ENCODE measurements at places on chromosomes 16 and 17.

GRCh38 chr16:75342308-75342811 lies 90.9 kb upstream of the BCAR1 start:
- no peak for DNase-seq

DNA sequence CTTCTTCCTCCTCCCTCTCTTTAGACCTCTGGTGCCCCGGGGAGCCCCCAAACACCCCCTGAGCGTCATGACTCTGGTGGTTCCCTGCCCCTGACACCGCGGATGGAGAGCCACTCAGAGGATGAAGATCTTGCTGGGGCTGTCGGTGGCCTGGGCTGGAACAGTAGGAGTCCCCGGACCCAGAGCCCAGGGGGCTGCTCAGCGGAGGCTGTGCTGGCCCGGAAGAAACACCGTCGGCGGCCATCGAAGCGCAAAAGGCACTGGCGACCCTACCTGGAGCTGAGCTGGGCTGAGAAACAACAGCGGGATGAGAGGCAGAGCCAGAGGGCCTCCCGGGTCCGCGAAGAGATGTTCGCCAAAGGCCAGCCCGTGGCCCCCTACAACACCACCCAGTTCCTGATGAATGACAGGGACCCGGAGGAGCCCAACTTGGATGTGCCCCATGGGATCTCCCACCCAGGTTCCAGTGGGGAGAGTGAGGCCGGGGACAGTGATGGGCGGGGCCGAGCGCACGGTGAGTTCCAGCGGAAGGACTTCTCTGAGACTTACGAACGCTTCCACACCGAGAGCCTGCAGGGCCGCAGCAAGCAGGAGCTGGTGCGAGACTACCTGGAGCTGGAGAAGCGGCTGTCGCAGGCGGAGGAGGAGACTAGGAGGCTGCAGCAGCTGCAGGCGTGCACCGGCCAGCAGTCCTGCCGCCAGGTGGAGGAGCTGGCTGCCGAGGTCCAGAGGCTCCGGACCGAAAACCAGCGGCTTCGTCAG lies 7.5 kb downstream of the HEXIM2 start:
- DNase-seq: no peak

DNA sequence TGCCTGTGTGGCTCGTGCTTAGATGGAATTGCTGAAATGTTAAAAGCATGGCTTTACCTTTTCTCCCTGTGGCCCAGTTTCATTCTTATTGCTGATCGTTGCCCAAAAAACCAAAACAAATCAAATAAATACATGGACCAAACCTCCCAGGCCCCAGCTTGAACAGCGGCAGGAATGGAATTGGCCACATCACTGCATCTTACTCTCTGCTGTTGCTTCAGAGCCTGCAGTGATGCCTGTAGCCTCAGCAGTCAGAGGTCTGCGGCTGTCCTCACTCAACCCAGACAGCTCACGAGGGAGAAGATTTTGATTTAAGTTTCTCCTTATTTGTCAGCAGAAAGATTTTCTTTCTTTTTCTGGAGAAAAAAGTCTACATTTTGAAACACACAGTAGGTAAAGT lies 91.5 kb downstream of the NPIPB11 start:
- no peak for DNase-seq

DNA sequence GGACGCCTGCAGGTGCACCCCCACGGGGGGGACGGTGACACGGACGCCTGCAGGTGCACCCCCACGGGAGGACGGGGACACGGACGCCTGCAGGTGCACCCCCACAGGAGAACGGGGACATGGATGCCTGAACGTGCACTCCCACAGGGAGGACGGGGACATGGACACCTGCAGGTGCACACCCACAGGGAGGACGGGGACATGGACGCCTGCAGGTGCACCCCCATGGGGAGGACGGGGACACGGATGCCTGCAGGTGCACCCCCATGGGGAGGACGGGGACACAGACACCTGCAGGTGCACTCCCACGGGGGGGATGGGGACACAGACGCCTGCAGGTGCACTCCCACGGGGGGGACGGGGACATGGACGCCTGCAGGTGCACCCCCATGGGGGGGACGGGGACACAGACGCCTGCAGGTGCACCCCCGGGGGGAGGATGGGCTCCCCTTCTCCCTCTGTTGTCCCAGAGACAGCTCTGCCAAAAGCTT lies 114.5 kb upstream of the METRNL start:
- no peak for DNase-seq

- no peak for DNase-seq
Measured at GRCh38 chr16:606656-607307, 16.9 kb downstream of the RAB40C start.

DNA sequence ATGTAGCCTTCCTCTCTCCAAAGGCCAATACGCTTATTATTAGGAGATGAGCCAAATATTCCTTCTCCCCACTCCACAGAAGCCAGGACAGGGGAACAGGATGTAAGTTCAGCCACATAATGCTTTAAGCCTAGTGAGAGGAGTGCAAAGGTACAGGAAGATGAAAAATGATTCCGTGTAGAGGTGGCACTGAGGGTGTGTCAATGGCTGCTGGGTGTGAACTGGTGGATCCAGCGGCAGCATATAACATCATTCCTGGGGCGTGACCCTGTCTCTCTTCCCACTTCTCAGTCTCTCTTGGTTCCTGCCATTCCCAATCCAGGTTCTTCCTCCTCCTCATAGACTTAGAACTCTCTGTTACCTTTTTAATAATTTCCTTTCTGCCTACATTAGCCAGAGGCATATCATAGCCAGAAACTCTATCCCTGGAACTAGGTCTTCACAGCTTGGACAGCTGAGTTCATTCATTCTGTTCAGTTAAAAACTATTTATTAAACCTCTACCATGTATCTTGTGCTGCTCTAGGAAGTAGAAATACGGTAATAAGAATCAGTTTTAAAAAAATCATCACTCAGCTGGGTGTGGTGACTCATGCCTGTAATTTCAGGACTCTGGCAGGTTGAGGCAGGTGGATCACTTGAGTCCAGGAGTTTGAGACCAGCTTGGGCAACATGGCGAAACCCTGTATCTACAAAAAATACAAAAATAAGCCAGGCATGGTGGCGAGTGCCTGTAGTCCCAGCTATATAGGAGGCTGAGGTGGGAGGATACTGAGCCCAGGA lies 58.0 kb upstream of the FAM20A start:
- no peak for DNase-seq

GRCh38 chr16:25699069-25699468 lies 7.3 kb downstream of the HS3ST4 start:
- no peak for DNase-seq

GRCh38 chr16:74999219-74999608 lies 390 bp downstream of the ZNRF1 start:
- peak; percentile 26 for DNase-seq

DNA sequence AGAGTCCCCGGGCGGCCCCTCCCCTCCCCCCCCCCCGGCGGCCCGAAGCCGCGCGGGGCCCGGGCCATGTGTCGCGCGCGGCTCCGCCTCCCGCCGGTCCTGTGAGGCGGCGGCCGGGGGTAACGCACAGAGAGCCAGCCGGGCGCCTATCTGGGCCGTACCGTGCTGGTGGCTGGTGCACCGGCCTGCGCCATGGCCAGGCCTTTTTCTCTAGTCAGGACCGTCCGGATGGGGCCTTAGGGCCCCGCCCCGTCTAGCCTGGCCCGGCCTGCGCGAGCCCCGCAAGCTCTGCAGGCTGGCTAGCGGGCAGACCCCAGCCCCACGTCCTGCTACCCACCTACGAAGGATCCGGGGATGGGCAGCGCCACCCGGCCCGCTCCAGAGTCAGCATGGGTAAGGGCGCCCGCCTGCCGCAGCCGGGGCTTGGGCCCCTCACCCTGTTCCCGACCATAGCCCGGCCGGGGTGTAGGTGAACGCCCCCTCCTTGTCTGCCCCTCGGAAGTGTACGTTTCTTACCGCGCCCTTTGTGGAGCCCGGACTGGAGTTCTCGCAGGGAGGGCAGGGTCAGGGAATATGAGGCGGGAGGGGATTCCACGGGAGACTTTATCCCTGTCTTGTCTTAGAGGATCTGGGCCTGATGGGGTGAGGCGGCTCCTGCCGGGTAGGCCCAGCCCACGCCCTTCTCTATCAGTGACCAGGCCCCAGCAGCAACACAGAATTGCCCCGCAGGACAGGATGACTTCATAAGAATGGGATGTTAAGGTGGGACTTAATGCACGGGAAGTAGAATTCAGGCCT lies at the start of gene CENPT:
TSS of gene CENPT (minus strand) at position 630 of the 798 bp plus-strand sequence. CDS start 13,834 bp downstream, outside the sequence.
- peak; percentile 10 for DNase-seq

GRCh38 chr17:8353736-8354135 lies 14.1 kb downstream of the ODF4 start:
- no peak for DNase-seq

DNA sequence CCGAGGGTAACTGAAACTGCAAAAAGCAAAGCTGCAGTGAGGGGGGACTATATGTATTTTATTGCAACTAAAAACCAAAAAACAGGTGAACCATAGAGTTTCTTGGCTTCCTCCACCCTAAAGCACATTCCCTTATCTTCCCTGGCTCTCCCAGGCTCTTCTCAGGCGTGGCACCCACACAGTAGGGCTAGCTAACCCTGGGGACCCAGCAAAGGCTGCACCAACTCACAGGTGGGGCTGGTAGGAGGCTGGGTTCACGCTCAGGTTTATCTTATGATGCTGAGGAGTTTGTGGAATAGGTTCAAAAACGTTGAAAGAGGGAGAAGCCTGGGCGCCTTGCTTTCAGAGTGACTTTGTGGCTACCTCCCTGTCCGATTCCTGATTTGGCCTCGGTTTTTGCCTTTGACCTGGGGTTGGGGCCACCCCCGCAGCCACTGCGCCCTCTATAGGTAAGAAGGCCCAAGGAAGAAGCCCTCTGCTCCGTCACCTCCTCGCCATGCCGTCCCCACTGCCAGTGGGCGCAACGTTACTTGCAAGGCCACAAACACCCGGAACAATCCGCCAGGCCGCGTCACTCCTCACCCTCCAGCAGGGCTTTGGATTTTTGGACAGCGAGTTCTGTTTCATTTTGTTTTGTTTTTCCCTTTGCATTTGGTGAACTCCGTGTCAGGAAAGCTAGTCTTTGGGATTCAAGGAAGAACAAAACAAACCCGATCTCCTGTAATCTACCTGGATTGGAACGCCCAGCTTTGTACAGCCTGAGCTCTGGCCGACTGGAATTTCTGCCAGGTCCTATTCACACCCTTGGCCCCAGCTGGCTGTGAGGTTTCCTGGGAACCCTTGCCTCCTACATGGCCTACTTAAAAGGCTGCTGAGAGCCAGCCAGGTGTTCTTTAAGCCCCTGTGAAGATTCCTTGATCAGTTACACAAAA lies 60.8 kb downstream of the TBC1D16 start:
- DNase-seq: no peak

GRCh38 chr16:10609402-10609774 lies 29.0 kb upstream of the EMP2 start:
- DNase-seq: no peak

DNA sequence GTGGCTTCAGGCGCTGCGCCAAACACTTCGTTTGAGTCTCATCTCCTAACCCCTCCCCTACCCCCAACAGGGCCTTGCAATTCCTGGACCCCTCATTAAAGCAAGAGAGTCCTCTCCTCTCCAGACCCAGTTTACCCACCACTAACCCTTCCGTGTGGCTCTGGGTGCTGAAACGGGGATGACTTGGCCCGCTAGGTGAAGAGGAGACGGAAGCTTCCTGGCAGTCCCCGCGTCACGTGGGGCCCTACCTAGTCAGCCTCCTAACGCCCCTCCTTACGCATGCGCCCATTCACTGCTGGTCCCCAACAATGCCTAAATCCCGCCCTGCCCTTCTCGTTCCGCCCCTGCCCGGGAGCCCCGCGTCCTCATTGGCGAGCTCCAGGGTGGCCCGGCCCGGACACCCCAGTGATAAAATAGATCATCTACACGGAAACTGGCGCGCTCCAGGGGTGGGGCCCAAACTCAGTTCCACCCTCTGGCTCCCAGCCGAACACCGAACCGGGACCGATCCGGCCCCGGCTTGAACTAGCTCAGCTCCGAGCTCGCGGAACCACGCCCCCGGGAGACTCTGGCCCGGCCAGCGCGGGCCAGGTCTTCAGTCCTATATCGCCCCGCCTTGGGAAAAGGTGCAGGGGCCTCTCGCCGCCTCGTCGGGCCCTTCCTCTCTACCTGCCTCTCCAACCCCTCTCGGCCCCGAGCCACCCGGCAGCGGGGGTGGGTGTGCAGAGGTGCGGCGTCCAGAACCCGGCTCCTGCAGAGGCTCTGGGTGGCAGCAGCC lies at the start of gene SLC16A13:
TSS of gene SLC16A13 (plus strand) at position 425 of the 778 bp plus-strand sequence. CDS start 368 bp downstream, outside the sequence.
- DNase-seq: peak; percentile 96

- DNase-seq: no peak
Measured at GRCh38 chr17:41067281-41067680, 1.6 kb upstream of the KRTAP2-4 start.

DNA sequence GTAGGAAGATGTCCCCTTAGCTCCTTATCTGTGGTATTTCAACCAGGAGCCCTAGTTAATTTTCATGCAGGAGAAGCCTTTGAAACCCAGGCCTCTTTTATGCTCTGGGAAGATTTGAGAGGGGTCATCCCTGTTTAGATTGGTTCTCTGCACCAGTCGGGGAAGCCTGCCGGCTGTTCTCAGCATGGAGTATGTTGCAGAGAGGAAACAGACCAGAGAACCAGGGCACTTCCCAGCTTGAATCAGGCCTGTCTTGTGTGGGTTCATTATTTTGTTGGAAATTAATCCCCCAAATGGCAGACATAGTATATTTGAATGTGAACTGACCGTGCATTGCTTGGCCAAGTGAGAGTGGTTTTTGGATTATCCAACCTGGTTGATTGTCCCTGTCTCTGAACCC lies 1082.1 kb upstream of the RBFOX1 start:
- DNase-seq: no peak

DNA sequence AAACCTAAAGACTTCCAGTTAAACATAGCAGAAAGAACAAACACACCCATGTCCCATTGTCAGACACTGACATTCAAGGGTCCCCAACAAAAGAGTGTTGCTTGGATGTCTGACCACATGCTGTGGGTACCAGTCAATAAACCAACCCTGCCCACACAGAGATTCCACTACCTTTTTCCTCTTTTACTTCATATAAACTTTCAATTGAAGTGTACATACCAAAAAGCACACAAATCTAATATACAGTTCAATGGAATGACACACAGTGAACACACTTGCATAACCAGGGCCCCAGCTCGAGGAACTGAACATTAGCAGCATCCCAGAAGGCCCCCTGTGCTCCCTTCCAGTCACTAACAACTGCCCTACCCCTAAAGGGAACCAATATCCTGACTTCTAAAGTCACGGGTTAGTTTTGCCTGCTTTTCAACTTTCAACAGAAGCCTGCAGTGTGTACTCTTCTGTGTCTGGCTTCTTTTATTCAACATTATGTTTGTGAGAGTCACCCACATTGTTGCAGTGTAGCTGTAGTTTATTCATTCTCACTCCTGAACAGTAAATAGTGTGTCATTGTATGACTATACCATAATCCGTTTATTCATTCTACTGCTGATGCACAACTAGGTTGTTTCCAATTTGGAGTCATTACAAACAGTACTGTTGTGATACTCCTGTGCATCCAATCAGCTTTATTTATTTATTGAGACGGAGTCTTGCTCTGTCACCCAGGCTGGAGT lies 18.0 kb downstream of the CFDP1 start:
- no peak for DNase-seq

DNA sequence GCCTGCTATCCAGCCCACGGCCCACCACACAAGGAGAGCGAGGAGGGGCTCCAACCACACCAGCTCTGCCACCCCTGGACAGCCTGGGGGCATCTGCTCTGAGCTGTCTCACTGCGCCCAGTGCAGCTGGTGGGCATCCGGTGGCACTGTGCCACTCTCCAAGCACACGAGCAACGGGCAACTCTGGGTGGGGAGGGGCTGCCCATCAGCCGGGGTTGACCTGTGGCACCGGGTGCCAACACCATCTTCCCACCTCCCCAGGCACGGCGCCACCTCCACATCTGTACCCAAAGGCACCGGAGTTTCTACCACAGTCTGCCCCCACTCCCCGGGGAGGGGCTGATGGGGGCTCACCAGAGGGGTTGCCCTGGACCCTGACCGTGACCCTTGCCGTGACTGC lies 241.8 kb downstream of the RBFOX3 start:
- DNase-seq: no peak

GRCh38 chr17:37700881-37701280 lies 44.0 kb downstream of the HNF1B start:
- no peak for DNase-seq
